GM04503 (cell line): ENCODE measurements at places on chromosomes 1 and 21.

GRCh38 chr1:39735731-39736130 lies 3.0 kb upstream of the PPIE start:
- no peak for DNase-seq

- no peak for DNase-seq
Measured at GRCh38 chr1:12294076-12294475, 64.2 kb downstream of the VPS13D start.

DNA sequence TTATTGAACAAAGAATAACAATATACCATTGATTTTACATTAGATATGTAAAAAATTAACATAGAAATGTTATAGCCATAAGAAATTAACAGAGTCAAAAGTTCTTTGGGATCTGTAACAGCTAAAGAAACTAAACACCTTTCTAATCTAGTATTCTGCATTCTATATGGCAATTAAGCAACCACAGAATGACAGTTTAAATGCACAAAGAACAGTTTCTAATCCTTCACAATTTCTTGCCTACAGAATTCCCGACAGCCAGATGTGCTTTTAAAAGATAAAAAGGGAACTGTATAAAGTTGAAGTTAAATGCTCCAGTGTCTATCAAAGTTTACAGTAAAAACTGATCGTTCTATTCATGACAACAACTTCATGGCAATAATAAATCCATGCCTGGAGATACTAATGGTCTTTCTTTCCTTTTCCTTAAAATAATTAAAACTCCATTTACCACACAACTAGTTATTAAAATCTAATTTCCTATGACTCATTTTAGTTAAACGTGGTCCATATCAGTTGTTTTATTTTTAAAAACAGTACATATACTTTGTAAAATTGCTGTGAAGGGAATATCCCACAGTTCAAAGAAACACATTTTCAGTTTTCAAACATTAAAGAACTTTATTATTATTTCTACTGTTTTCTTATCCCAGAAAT lies 110.2 kb downstream of the EIF4G3 start:
- DNase-seq, result no peak

GRCh38 chr1:42957880-42958487 lies 684 bp downstream of the SLC2A1 start:
- no peak for DNase-seq

- DNase-seq, result no peak
Measured at GRCh38 chr1:8866792-8867415, 11.6 kb downstream of the ENO1 start.

- DNase-seq, result no peak
Measured at GRCh38 chr1:40185951-40186864, 25.0 kb downstream of the RLF start.

DNA sequence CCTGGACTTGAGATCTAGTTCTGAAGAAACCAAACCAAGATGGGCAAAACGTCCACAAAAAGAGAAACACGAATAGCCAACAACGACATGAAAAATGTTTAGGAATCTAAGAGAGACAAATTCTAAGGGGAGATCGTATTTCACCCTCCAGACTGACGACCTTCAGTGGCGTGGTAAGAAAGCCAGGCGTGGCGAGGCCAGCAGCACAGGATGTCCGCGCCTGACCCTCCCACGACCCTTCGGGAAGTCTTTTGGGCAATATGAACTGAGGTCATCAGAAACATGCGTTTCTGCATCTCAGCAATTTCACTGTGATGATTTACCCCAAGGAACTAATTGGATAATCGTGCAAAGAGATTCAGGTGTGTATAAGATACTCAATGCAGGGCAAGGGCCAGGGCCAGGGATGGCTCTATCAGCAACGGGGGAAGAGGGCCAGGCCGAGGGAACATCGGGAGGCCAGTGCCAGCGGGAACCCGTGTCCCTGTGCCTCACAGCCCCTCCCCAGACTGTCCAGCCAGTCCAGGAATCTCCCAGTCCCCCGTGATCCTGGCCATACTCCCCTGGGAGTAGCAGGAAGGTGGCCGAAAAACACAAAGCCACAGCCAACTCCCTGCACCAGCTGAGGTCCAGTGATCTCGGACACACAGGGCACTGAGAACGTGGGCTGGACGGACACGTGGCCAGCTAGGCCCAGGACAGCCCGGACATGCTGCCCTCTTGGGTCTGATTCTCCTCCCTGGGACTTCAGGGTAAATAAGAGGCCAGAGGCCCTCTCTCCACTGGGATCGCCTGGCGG lies 53.6 kb upstream of the ADARB1 start:
- no peak for DNase-seq

- DNase-seq, result no peak
Measured at GRCh38 chr1:173502104-173502503, 25.0 kb downstream of the PRDX6 start.

DNA sequence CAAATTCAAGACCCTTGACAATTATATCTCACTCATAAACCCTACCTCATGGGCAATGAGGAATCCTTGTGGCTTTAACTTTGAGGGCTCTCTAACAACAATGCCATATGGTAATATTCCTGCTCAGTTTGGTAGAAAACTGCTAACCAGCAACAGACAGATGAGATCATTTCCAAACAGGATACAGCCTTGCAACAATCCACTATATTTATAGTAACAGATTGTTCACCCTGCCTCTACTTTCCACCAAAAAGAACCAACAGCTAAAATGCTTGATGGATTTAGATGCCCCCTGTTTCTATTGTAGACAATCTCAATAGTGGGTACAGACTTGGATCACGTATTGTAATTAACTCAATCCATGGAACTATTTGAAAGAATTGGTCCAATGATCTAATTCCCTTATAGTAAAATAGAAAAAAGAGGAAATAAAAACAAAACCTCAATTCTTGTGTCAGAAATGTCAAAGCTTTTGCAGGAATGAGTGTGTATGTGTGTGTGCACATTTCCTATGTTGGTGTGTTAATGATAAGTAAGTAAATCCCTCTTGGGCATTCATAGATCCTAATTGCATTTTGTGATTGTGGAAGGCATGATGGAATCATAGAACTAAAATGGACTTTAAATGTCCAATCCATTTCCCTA lies 100.0 kb upstream of the EDEM3 start:
- no peak for DNase-seq

- no peak for DNase-seq
Measured at GRCh38 chr1:37498872-37499617, 15.5 kb downstream of the MEAF6 start.
